Activated CD8-positive, alpha-beta memory T cell treated with anti-CD3 and anti-CD28 coated beads for 24 hours (primary cell): ENCODE measurements at places on chromosomes 5 and 9.

- DNase-seq: no peak
These were observed 155.8 kb downstream of the MYO10 start for GRCh38 chr5:16780325-16780724.

DNA sequence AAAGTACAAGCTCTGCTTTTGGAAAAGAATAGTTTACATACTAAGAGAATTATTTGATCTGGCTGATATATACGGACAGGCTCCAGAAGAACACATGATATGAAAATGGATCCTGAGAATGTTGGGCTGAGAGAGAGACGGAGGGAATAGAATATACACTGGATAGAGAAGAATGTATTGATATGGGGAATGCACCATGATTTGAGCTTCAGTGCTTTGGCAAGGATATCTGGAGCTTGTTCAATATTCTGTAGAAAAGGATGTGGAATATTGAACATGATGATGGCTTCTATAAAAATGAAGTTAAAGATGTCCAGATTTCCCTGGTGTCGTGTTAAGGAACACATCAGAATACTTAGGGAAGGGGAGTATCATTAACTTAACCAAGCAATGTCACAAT is 280.5 kb upstream of the VLDLR start:
- DNase-seq: no peak

DNA sequence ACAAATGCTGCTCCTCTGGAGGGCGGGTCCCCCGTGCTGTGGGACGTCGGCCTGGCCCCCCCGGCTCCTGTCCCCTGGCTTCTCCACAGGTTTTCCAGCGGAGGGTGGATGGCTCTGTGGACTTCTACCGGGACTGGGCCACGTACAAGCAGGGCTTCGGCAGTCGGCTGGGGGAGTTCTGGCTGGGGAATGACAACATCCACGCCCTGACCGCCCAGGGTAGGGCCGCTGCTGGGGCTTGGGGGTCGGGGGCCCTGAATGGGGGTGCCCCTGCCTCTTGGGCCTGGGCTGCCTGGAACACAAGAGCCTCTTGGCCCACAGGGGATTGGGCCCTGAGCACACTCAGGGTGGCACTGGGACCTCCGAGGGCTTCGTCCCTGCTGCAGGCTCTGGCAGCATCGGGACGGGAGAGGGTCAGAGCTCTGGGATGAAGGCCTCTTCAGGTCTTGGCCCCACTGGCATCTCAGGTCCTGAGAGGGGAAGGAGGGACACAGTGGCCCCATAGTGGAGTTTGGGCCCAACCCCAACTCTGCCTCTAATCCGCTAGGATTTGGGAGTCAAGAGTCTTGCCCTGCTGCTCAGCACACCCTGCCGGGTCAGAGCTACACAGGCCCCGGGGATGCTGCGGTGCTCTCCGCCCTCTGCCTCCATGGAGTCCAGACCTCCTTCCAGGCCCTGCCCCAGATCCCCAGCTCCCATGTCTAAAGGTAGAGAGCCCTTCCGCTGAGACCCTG is 5.2 kb downstream of the FCN2 start:
- DNase-seq: peak; percentile 32

- DNase-seq: no peak
These were observed 18.7 kb upstream of the RHOBTB3 start for GRCh38 chr5:95712347-95712958.

GRCh38 chr5:139877129-139877597 is 81.6 kb downstream of the PSD2 start:
- no peak for DNase-seq

GRCh38 chr5:80871541-80871961 is 88.6 kb upstream of the RASGRF2 start:
- DNase-seq: no peak

DNA sequence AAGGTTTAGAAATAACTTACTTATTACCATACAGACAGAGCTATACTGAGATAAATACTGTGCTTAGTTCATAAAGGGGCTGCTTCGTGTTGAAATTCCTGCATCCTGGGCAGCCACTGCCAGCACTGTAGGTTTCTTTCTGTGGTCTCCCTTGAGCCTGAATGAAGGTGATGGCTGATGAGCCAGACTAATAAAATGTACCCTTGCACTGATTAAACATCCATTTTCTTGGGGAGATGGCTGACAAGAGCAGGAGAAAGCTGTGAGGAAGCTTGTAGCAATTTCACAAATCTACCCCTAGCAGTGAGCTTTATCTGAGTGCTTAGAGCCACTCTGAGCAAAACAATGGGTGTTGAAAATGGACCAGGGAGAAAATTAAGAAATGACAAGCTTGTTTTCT is 23.3 kb upstream of the ZSWIM6 start:
- no peak for DNase-seq

- DNase-seq: no peak
These were observed 12.6 kb downstream of the OR13C5 start for GRCh38 chr9:104586496-104587180.

GRCh38 chr5:607541-608428 is 4.4 kb upstream of the CEP72 start:
- no peak for DNase-seq

- DNase-seq: peak; percentile 65
These were observed 639 bp downstream of the INVS start for GRCh38 chr9:100099722-100100042.

- DNase-seq: peak; percentile 58
These were observed 194.7 kb upstream of the FREM1 start for GRCh38 chr9:15104826-15105420.

DNA sequence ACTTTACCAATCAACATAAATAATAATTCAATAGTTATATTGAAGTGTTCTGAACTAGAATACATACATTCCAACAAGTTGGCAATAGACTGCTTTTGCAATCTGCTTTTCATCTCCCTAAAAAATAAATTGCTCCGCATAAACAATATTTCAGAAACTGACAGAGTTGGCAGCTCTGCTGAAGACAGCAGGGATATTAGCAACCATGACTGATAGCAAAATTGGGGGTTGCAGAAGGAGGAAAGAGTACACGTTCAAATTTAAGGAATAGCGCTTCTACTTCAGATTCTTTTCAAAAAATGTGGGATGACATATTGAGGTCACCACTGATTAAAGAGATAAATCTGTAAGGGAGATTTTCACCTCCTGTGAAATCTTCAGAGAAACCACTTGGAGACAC is 521.2 kb downstream of the DTWD2 start:
- no peak for DNase-seq

- no peak for DNase-seq
These were observed 22.8 kb downstream of the EXOC3 start for GRCh38 chr5:465591-466403.
